Breast epithelium (tissue), 4 donors: ENCODE measurements at places on chromosomes 7 and 10. TPM values are rescaled to one million over a fixed set of nuclear protein-coding genes. Genes with fewer than 3 reads are reported as not detected.

DNA sequence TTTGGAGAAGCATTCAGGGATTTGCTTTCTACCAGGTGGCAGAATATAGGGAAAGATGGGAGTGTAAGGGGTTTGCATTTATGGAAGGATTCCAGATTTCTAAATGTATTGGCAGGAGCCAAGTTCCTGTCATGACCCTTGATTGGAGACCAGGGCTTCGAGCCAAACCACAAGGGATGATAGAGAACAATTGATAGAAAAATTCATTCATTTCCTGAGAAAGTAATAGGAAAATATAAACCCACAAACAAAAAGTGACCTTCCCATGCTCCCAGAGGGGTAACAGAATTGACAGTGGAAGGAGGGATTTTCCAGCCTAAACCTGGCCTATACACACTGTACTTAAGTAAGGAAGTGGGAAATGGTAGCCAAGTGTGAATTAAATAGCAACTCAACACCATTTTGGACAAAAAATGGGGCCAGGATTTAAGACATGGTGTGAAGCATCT, 22.4 kb upstream of the IFIT2 start:
- no peak for DNase-seq

GRCh38 chr10:80458263-80458625, 4.1 kb downstream of the TSPAN14 start:
- no peak for DNase-seq

GRCh38 chr7:138204982-138205298, 128.7 kb downstream of the AKR1D1 start:
- no peak for DNase-seq

DNA sequence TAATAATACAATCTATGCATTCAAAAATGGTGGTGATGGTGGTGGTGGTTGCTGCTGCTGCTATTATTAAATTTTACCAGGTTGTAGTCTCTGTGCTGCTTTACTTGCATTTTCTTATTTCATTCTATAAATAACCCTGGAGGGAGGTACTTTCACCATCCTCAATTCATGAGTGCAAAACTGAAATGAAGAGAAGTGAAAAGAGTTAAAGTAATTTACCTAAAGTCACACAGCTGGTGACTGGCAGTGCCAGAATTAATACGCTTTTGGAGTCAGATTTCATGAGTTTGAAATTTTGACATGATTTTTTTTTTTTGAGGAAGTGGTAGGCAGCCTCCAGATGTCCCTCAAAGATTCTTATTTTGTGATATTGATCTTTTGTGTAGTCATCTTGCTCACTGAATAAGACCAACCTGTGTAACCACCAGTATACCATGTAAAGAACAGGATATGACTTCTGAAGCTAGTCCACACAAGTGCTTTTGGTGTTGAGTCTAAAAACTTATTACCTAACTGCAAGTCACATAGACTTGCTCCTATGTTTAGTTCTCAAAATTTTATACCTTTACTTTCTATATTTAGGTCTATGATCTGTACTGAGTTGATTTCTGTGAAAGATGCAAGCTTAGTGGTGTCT, 218.8 kb downstream of the ZWINT start:
- DNase-seq = no peak

- DNase-seq = no peak
Observed at GRCh38 chr7:105352018-105352612, 36.6 kb downstream of the SRPK2 start.

GRCh38 chr7:49324707-49325106, 400.4 kb downstream of the CDC14C start:
- DNase-seq = no peak

GRCh38 chr7:142248-142941, 50.0 kb upstream of the FAM20C start:
- DNase-seq = peak; percentile 15

DENND2A gene
- total RNA-seq = 7.6 TPM

PLAC9 gene
- total RNA-seq = 13.4 TPM

FAM241B gene
- total RNA-seq = 8.5 TPM

HOXA9 gene
- total RNA-seq = 7.5 TPM

PDZD7 gene
- total RNA-seq = 2.3 TPM

ARPC1B gene
- total RNA-seq = 108 TPM
